ENCODE measurements at places on chromosomes 1 and 21. TPM values are rescaled to one million over a fixed set of nuclear protein-coding genes. Genes with fewer than 3 reads are reported as not detected.

Gene ANKRD65
- 40.9 TPM for total RNA-seq

Gene NUF2
- total RNA-seq: 1.3 TPM

GRCh38 chr1:205287076-205287475 lies 34.5 kb downstream of the NUAK2 start:
- DNase-seq: no peak

Gene DNASE2B
- total RNA-seq: 0.34 TPM

GRCh38 chr1:28882009-28882628 lies 32.2 kb upstream of the EPB41 start:
- peak; percentile 90 for DNase-seq

GRCh38 chr1:107572674-107573211 lies 392.2 kb downstream of the VAV3 start:
- DNase-seq: peak; percentile 63

- no peak for DNase-seq
These were observed 122.8 kb upstream of the IVNS1ABP start for GRCh38 chr1:185439727-185440415.

Gene S100A8
- 31.6 TPM for total RNA-seq

GRCh38 chr1:8115031-8115768 lies 89.1 kb upstream of the ERRFI1 start:
- DNase-seq: no peak

Gene CD1D
- 1.7 TPM for total RNA-seq

Gene OR2L8
- not detected for total RNA-seq

DNA sequence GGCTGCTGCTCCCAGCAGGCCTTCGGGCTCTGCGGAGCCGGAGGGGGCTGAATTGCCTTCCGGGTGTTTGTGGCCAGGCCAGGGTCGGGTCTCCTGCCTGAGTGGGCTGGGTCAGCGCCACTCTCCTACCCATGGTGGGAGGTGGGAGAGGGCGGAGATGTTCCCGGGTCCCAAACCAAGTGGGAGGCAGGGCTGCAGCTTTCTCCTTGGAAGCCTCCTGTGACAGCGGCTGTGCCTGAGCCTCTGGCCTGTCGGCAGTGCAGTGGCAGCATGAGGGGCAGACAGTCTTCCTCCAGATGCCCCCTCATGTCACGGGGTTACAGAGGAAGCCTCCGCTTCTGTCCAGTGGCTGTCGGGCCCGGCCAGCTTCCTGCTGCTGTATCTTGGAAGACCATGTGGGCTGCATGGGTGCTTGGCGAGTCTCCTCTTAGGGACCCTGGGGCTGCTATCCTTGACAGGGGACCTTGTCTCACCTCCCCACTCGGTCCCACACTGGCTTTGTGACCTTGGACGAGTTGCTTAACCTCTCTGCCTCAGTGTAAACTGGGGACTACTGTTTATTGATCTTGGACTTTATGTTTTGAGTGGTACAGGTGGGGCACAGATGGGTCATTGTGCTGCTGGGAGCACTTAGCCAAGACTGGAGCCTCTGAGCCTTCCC lies 4.3 kb downstream of the SKI start:
- no peak for DNase-seq

DNA sequence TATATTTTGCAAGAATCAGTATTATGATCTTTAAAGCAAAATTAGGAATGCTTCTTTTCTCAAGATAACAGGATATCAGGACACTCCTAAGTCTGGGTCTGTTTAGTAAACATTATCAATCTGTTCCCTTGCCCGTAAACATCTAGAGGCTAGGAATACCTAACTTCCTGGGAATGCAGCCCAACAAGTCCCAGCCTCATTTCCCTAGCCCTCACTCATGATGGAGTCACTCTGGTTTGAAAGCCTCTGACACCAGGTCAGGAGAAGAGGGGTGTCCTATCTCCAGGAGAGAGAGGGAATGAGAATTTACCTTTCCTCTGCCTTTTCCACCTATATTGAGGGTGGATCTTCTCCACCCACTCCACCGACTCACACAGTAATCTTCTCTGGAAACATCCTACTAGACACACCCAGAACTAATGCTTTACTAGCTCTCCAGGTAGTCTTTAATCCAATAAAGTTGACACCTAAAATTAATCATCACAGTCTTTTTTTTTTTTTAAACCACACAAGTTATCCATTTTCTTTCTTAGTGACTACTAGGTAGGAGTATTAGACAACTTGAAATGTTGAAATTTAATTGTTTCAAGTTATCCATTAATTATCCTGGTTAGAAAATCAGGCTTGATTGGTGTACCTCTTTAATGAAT lies 659.3 kb downstream of the USP25 start:
- DNase-seq: no peak

Gene AUNIP
- total RNA-seq: 0.91 TPM

Gene ASCL5
- total RNA-seq: not detected

GRCh38 chr1:7218210-7218832 lies 433.1 kb downstream of the CAMTA1 start:
- DNase-seq: no peak

GRCh38 chr1:209319549-209319948 lies 264.0 kb upstream of the CAMK1G start:
- no peak for DNase-seq

Gene FNDC10
- total RNA-seq: 4.1 TPM

GRCh38 chr1:64543831-64544230 lies 73.9 kb downstream of the CACHD1 start:
- DNase-seq: no peak

GRCh38 chr1:1157033-1157365 lies 16.7 kb upstream of the TTLL10 start:
- DNase-seq: no peak

DNA sequence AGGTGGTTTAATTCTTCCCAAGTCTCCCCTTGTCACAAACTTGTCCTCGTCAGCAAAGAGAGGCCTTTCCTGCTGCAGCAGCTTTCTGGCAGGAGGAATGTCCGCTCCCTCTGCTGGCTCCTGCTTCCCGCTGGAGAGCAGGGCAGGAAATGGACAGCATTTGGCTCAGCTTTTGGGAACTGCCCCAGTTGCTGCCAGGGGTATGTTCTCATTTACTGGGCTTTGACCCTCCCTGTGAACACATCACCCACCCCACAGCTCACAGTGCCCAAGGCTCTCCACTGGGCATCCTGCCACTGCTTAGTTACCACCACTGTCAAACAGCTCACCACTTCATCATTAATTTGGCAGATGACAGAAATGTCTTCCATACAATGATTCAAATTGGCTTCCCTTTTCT lies 75.4 kb downstream of the MRPL37 start:
- DNase-seq: peak; percentile 77

DNA sequence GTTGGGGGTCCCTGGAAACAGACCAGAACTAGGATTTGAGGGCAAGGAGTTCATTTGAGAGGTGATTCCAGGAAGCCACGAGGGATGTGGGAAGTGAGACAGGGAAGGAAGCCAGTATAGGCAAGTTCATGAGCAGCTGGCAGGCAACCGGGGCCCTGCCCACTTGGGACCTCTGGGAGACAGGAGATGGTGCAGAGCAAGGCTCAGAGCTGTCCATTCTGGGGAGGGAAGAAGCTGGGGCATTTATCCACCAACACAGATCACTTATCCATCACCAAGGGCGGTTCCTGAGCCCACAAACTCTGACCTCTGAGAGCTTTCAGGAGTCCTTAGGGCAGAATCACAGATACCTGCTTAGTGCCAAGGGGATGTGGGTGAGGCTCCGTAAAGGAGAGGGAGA lies 16.8 kb downstream of the EDN2 start:
- peak; percentile 38 for DNase-seq

DNA sequence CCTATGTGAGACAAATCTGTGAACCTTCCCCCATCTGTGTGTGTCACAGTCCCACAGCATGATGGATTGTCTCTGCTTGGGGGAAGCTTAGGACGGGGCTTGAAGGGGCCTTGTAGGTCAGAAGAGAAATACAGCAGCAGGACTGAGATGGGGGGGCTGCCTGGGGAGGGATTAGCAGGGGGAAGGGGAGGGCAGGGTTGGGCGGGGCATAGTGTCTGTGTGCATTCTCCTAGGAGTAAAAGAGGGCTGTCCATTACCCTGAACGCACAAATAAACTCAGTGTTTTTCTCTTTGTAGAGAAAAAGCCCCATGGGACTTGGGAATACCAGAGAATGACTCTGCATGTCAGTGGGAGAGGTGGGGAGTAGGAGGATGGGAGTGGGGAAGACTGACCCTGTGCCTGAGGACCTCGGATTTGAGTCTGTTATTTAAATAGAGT lies 16.4 kb downstream of the RNF220 start:
- DNase-seq: no peak

- DNase-seq: no peak
These were observed 57.0 kb downstream of the SCCPDH start for GRCh38 chr1:246781212-246781611.

Gene FYB2
- total RNA-seq: 4.0 TPM

- DNase-seq: no peak
These were observed 45.9 kb downstream of the OLIG1 start for GRCh38 chr21:33115631-33116510.

GRCh38 chr1:161739865-161740566 lies 9.6 kb upstream of the DUSP12 start:
- no peak for DNase-seq

Gene RHEX
- total RNA-seq: 27.1 TPM

Gene CCDC185
- not detected for total RNA-seq

DNA sequence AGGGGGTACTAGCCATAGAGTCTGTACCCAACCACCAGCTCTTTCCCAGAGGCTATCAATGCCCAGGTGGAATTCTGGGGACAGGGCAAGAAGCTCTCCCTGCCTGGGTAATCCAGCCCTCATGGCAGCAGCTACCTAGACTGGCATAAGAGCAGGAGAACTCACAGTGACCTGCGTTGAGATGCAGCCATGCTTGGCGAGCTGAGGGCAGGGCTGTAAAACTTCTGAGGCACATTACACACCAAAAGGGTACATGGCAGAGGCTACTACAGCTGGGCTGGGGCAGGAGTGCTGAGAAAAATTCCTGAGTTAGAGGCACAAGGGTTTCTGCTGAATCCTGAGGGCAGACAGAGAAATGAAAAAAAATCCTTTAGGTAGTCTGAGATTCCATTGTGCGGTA lies 927.9 kb upstream of the B3GALT2 start:
- DNase-seq: no peak

Gene PGLYRP4
- 0.60 TPM for total RNA-seq

DNA sequence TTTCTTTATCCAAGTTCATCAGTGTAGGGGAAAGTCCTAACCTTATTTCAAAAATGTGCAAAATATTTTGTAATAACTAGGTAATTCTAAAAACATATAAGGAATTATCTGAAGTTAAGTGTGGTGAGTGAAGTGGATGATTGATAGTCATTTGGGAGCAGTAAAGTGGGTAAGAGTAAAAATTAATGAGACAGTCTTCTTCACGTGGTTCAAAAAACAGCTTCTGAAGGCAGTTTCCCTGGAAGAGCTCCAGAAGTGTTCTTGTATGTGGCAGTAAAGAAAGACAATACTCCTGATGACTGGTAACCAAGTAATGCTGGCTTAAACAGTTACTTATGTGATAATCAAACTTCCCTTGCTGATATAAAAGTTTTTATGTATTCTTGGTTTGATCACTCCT lies 50.3 kb downstream of the LEPR start:
- no peak for DNase-seq

DNA sequence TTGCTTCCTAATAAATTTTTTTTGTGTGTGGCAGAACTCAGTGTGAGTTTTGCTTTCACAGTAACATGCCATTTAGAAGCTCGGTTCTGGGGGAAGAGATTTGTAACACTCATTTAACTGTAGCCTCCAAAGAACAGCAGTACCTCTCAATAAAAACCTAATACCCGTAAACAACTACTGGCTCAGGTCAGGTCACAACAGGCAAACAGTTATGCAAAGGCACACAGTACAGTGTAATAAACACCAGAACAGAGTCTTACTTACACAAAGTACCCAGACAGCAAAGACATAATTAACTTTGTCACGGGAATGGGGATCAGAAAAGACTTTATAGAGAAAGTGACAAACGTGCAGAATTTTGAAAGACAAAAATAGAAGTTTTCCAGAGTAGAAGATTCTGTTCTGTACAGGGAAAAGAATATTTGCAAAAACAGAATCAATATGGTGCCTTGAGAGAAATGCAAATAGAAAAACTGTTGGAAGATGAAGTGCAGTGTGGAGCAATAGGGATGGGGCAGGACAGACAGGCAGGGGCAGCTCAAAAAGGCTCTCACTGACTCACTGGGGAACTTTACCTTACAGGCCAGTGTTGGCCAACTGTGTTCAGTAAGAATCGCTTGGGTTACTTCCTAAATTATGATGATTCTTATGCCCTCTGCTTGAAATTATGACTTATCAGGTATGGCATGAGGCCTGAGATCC lies 38.8 kb downstream of the EGLN1 start:
- DNase-seq: no peak

DNA sequence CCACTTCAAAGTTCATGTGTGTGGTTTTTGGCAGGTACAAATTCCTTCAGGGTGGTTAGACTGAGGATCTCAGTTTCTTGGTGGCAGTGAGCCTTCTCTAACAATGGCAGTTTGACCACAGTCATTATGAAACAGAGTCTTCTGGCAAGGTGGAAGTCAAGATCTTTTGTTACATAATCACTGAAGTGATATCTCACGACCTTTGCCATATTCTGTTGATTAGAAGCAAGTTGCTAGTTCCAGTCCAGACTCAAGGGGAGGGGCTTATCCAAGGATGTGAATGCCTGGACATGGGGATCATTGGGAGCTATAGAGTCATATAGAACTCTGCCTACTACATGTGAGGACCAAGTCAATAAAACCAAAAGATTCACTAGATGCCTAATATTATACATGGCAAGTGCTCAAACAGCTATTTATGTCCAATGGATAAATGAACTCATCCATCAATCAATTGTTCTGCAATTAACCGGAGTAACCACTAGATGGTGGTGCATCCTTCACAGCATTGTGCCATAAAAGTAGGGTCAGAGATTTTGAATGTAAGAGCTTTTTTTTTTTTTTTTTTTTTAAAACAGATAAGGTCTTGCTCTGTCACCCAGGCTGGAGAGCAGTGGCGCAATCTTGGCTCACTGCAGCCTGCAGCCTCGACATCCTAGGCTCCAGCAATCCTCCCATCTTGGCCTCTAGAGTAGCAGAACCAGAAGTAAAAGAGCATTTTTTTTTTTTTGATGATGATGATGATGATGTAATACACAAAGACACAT lies 131.9 kb downstream of the CRB1 start:
- no peak for DNase-seq

Gene CATSPERE
- total RNA-seq: 3.3 TPM

- DNase-seq: no peak
These were observed 62.3 kb upstream of the COL24A1 start for GRCh38 chr1:86218859-86219258.

Gene AMY2B
- total RNA-seq: 38.0 TPM

DNA sequence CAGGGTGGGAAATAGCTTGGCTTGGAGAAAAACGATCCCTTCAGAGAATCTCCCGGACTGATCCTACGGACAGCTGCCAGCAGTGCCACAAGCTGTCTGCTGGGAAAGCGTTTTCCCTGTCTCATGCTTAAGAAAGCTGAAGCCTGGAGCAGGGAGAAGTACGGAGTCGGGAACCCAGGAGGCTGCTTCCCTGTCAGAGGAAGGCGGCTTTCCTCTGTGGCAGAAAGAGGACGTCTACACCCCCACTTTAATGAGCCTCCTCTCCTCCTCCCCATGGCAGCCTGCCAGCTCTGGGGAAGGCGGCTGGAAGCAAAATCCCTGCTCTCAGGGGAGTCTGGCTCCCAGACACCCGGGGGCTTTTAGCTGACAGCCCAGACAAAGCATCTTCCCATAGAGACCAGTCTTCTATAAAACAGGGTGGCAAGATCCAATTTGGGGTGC lies 7.3 kb downstream of the KIF21B start:
- no peak for DNase-seq

All from ureter (tissue), 1 donor.